ENCODE measurements at places on chromosomes 6 and 20.
A peak's percentile ranks its signal among the peaks of the same experiment; 100 is the strongest.

DNA sequence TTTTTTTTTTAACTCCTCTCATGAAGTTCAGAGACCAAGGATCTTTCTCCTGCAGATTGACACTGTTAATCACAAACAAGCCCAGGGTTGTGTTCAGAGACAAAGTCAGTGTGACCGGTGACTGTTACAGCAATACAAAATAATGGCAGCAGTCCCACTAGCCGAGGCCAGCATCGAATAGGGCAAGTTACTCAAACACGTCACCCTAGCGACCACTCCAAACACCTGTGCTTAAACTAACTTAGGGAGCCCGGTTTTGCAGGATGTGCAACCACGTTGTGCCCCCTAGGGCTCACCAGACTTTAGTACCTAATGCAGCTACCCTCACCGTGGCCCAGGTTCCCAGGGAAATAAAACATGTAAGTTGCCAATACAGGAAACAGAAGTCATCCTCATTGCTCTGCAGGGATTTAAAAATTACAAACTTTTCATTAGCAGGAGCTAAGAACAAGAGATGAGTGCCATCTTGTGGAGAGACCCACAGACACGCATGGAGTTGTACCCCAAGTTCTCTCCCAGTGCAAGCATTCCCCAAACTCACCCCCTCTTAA, 38.1 kb downstream of the FAM50B start:
- DNase-seq, result peak; percentile 42

- DNase-seq, result no peak
These were observed 13.9 kb upstream of the DACT2 start for GRCh38 chr6:168333491-168333890.

GRCh38 chr6:82337688-82338257, 25.8 kb upstream of the TPBG start:
- DNase-seq, result no peak

DNA sequence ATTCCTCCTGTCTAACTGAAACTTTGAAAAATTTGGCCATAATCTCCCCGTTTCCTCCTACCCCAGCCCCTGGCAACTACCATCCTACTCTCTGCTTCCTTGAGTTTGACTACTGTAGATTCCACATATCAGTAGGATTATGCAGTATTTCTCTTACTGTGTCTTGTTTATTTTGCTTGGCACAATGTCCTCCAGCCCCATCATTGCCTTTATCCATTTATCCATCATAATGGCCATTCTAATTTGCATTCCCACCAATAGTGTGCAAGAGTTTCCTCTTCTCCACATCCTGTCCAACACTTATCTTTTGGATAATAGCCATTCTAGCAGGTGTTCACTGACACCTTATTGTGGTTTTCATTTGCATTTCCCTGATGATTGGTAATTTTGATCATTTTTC, 202.3 kb downstream of the THBS2 start:
- peak; percentile 6 for DNase-seq

GRCh38 chr20:956330-956951, 40.3 kb upstream of the ANGPT4 start:
- peak; percentile 56 for DNase-seq

GRCh38 chr20:1975291-1975690, 18.6 kb downstream of the PDYN start:
- DNase-seq, result no peak

DNA sequence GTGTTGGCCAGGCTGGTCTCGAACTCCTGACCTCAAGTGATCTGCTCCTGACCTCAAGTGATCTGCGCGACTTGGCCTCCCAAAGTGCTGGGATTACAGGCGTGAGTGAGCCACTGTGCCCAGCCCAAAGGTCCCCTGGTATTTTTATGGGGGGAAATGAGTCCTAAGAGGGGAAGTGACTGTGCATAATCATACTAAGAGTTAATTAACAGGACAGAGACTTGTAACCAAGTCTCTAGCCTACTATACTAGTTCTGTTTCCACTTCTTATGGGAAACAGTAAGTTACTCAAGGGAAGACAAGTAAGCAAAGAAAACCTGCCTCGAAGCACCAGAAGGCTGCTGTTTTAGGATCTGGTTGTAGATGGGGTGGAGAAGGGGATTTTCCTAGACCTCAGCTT, 27.9 kb downstream of the TCF15 start:
- no peak for DNase-seq

Data from EL (cell line).